ENCODE measurements at places on chromosomes 7 and 10. TPM values are rescaled to one million over a fixed set of nuclear protein-coding genes. Genes with fewer than 3 reads are reported as not detected.

Gene CHST12
- polyA plus RNA-seq = 88.9 TPM

- no peak overlapping the region for H3K4me3 ChIP-seq
- H3K27me3 ChIP-seq = peaks cover 6% of the 10 kb centered on the region
- DNase-seq = no peak
- peaks cover 19% of the 10 kb centered on the region for H3K4me1 ChIP-seq
- H3K36me3 ChIP-seq = no peaks in the 10 kb centered on the region
- no peak overlapping the region for H3K27ac ChIP-seq
These were observed 124.5 kb downstream of the PRPF18 start for GRCh38 chr10:13711291-13711690.

DNA sequence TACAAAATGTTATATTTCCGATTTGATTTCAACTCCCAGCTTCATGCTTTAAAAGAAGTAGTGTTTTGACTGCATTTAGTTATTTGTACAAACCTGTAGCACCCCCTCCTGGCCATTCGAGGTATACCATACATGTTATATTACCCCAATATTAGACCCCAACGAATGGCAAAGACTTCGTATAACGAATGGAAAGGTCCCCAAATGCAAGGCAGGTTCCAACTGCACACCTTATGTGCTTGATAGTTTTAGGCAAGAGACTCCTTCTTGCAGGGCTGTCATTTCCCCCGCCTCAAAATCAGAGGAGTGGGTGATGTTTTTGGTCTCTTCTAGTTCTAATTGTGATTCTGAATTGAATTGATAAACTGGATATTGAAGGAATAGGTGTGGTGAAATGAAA, 101.1 kb upstream of the TARP start:
- H3K27me3 ChIP-seq = no peaks in the 10 kb centered on the region
- H3K4me1 ChIP-seq = peaks cover 22% of the 10 kb centered on the region
- H3K36me3 ChIP-seq = peaks cover 26% of the 10 kb centered on the region
- H3K4me3 ChIP-seq = no peak overlapping the region
- H3K27ac ChIP-seq = peak overlapping the region; percentile 39

Gene PITRM1
- 25.4 TPM for polyA plus RNA-seq

DNA sequence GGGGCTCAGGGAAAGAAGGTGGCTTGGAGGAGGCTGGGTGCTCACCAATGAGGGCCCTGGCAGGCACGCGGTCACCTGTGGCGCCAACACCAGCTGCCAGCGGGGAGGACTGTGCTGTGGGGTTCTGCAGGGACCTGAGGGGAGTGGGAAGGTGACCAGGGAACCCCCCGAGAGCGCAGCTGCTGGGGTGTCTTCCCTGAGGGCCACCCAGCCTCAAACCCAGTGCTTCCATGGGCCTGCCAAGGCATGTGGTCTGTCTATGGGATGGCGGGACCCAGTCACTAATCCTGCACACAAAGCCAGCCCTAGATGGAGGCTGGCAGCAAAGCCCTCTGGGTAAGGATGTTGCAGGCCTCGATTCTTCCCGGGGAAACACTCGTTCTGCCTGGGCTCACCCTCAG, 117.1 kb downstream of the EBF3 start:
- H3K4me3 ChIP-seq = no peak overlapping the region
- no peak overlapping the region for H3K27ac ChIP-seq
- H3K4me1 ChIP-seq = no peaks in the 10 kb centered on the region
- no peaks in the 10 kb centered on the region for H3K36me3 ChIP-seq

GRCh38 chr10:69870591-69870990, 68.9 kb downstream of the COL13A1 start:
- H3K4me3 ChIP-seq = no peak overlapping the region
- H3K27me3 ChIP-seq = no peaks in the 10 kb centered on the region
- H3K27ac ChIP-seq = no peak overlapping the region
- H3K36me3 ChIP-seq = no peaks in the 10 kb centered on the region
- no peaks in the 10 kb centered on the region for H3K4me1 ChIP-seq

Gene TAS2R3
- not detected for polyA plus RNA-seq

Data from immature natural killer cell (primary cell).